ENCODE measurements at places on chromosomes 2 and 18.

DNA sequence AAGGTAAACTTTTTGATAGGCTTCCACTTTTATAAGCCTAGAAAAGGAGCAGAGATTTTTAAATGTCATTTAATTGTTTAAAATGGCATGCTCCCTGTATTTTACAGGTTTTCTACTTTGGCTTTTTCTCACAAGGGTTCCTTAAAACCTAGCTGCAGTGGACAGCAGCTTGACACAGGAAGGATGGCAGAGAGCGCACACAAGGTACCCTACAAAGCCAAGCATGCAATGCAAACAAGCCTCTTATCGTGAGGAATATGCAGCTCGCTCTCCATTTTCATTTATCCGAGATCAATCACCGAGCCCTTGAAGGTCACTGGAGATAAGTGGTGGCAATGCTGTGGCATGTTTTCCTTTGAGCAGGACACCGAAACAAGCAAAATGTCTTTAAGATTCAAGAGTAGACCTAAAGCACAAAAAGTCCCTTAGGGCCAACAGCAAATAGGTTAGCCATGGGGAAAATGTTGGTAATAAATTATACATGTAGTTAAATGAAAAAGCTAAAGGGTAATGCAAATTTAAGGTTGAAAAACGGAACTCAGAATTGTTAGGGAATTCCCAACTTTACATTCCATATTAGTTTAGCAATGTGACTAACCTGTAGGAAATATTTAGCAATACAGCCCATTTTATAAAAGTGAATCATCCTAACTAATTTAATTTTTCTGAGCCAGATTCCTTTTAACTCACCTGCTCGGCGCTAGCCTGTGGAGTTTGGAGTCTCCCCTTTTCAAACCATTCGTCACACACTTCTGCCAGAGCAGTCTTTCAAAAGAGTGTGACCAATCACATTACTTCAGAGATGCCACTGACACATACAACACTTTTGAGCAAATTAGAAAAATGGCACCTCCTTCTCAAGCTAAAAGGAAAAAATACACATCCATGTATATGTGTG, 337.9 kb upstream of the PKDCC start:
- DNase-seq: no peak

- DNase-seq: no peak
These were observed 810.4 kb downstream of the METTL4 start for GRCh38 chr18:1760901-1761300.

DNA sequence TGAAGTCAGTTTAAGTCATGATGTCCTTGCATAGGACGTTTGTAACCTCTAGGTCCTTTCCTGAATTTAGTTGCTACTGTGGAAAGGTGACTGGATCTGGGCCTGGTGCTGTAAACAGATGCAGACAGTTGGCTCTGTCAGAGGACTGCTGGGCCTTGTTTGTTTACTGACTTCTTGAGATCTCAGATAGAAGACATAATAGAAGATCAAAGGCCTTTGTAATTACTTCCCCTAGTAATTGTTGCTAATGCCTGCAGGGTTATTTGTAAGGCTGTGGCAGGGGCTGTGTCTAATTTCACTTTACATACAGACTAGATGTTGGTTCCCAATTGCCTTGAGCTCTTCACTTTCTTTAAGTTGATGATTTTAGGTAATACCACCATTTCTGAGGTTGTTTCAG, 42.5 kb downstream of the LYPD6B start:
- no peak for DNase-seq

DNA sequence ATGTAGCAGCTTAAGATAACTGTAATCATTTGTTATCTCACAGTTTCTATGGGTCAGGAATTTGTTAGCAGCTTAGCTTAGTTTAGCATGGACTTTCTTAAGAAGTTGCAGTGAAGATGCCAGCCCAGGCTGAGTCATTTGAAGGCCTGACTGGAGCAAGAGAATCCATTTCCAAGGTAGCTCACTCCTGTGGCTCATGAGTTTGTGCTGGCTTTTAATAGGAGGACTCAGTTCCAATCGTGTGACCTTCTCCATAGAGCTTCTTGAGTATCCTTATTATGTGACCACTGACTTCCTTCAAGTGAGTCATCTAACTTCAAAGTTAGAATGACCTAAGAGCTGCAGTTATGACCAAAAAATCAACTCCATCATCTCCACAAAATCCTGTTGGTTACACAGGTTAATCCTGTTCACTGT, 1.4 kb downstream of the GPATCH11 start:
- DNase-seq: no peak

- DNase-seq: peak; percentile 22
These were observed 30.2 kb downstream of the NYAP2 start for GRCh38 chr2:225429717-225430116.

DNA sequence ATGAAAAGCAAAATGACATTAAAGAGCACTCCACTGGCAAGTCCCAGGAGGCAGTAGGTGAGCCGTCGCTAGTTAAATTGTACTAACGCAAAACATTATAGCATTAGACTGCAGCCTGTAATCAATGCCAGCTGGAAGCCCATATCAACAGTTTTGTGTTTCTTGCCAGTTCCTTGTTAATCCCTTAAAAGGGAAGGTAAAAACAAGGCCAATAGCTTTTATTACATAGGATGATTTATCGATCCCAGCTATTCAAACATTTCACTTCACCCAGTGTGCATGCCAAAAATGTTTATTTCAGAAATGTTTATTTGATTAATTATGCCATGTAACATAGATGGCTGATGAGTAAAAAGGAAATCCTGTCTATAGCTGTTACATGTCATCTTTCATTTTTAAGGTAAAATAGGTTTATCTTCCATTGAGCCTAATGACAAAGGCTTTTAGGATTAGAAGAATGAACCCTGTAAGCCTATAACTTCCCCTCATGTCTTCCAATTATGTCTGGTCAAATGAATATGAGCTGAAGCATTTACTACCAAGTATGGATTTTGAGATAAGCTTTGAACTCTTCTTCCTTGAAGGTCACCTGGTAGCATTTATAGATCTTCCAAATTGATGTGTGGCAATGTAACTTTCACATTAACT, 591.2 kb downstream of the RNF144A start:
- DNase-seq: no peak

DNA sequence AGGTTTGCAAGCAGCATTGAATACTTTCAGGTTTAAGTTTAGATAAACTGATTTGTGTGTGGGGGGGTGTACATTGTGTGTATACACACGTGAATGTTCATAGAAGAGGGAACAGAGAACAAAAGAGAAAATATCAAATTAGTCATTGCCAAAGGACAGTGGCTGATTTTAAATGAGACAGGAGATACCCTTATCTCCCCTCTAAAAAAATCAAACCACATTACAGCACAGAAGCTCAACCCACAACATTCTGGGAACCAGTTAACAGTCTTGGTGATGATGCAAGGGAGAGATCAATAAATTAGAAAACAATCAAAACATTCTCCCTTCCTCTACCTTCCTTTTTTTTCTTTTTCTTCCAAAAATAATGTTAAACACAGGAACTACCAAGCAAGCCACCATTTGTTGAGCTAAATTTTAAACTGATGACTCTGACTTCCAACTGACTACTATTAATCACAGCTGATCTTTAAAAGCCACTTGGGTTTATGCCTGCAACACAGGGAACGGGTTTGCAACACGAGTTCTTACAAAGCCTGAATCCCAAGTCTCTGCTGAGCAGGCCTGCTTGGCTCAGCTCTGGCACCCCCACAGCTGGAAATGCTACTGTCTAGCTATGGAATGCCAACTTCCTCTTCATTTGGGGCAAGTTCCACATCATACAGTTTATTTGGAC, 119.2 kb upstream of the ACVR1C start:
- DNase-seq: no peak

GRCh38 chr2:237304763-237305514, 109.0 kb downstream of the COL6A3 start:
- DNase-seq: no peak

DNA sequence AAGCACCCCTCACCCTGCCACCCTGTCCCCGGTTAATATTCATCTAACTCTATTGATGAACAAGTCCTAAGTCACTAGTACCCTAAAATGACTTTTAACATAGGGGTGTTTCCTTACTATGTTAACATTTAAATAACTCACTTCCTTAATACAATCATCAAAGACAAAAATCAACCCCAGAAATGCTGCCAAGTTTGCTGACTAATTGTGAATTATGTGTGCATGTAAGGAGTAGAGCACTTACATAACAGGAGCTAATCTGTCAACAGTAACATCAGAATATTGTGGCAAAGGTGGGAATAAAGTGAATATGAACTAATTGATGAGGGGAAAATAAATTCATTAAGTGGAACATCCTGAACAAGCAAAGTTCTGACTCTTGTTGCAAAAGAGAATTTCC, 81.4 kb upstream of the ERBB4 start:
- no peak for DNase-seq

- DNase-seq: no peak
These were observed 61.5 kb downstream of the PTPN4 start for GRCh38 chr2:119821266-119821665.

DNA sequence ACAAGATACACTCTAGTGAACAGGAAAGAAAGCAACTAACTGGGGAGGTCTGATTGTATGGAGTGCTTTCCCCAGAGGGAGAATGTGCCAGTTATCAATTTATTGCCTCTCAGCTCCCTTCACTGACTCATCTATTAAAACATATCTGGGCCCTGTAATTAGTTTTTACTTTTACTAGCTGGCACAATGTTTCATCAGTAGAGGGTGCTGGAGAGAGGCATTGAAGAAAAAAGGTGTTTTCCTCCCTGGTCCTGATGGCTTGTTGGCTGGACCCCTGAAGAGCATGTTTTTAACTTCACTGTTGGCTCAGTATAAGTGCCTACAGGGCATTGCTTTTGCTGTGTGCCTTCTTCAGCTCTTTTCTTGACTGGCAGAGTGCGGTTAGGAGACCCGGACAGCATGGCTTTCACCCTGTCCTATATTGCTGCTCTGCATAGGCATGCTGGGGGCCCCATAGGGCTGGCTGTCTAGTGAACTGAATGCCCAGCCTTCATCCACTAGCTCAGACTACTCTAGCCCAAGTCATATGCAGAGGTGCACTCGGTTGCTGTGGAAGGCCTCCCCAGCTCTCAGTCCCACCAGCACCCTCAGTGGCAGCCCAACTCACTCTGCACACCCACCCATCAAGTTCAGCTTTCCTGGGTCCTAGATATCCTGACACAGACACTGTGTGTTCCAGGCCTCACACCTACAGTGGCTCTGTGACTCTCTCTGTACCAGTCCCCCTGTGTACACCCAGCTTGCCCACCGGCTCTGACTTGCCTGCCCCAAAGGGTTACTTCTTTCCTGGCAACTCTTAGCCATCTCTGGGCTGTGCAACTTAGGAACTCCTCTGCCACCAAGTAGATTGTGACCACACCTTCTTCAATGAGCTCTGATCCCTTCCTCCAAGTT, 62.3 kb upstream of the ACYP2 start:
- no peak for DNase-seq

DNA sequence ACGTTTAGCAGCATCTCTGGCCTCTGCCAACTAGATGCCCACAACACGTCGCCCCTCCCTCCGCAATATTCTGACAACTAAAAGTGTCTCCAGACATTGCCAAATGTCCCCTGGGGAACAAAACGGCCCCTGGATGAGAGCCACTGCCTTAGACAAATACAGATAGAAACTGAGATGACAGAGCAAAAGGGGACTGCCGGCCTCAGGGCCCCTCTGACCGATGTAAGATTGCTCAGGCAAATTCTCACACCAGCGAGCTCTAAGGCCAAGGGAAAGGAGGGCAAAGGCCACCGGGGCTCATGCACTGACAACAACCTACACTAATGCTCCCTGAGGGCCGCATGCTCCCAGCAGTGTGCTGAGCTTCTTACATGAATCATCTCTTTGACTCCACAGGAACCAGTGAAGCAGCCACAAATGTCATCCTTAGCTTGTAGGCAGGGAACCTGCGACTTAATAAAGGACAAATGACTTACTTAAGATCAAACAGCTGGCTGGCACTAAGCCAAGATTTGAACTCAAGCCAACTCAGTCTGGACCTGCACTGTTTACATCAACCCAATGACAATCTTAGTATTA, 228.5 kb downstream of the TTC32 start:
- no peak for DNase-seq

GRCh38 chr2:10350761-10351160, 48.1 kb downstream of the HPCAL1 start:
- DNase-seq: no peak

- DNase-seq: no peak
These were observed 179.1 kb upstream of the LYPD1 start for GRCh38 chr2:132849118-132849517.

DNA sequence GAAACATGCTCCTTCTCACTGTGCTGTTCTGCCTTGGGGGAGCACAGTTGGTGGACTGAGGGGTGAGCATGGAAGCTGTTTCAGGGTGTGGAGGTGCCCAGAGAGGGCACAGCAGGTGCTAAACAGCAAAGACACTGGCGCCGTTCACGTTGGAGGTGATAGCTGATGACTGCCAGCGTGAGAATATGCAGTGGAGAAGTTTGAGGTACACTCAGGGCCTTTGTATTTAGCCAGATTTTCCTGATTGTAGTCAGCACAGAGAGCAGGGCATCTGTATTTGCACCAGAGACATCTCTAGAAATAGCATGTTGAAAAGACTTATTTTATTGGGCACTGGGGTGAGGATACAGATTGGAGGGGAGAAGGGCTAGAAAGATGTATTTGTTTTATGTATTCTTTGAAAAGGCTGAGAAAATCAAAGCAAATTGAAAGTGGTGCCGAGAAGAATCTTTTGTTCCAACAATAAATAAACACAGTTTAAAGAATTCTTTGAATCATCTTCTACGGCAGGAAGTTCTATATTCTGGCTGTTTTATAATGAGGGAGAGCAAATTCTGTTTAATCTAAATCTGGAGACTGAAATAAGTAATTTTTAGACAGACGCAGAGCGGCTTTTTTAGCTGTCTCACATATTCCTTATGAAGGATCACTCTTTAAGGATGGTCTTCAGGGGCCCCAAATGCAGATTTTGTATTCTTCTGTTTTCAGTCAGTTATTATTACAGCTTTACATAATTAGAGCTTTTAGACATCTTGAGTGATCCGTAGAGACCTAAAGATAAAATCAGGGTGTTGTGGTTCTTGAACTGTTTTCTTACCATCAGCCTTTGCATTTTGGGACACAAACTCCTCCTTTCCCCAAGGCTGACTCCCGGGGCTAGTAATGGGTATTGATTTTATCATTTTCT, 7.1 kb downstream of the ZNF532 start:
- DNase-seq: no peak

DNA sequence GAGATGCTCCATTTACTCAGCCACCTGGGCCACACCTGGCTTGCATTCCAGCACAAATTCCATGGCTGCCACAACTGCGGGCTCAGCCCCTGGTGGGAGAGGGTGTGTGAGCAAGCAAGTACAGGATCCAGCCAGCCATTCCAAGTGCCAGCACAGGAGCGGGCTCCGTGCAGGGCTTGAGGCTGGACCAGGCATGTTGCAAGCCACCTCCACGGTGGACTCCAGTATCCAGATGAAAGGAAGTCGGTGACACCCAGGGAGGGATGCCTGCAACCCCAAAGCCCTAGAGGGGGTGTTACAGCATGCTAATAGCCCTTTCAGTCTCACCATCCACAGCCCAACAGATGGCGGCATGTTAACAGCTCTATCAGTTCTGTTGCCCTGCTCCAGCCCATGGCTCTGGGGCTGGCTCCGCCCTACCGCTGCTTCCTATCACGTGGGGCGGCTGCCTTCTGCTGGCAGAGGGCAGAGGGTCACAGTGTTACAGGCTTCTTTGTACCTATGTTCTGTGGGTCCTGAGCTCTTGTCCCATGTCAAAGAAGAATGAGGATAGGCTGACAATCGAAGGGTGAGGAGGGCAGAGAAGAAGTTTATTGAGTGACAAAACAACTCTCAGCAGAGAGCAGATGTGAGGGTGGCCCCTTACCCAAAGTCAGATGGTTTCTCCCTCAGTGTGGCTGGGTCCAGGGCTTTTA, 11.7 kb upstream of the GORASP2 start:
- DNase-seq: no peak
